Globus pallidus (tissue), 1 donor: ENCODE measurements at places on chromosomes 12 and 14.
A peak's percentile ranks its signal among the peaks of the same experiment; 100 is the strongest.

- DNase-seq, result peak; percentile 27
Observed at GRCh38 chr12:46963977-46964971, 115.1 kb upstream of the PCED1B start.

GRCh38 chr14:93305725-93306418, 27.0 kb downstream of the BTBD7 start:
- DNase-seq, result no peak

DNA sequence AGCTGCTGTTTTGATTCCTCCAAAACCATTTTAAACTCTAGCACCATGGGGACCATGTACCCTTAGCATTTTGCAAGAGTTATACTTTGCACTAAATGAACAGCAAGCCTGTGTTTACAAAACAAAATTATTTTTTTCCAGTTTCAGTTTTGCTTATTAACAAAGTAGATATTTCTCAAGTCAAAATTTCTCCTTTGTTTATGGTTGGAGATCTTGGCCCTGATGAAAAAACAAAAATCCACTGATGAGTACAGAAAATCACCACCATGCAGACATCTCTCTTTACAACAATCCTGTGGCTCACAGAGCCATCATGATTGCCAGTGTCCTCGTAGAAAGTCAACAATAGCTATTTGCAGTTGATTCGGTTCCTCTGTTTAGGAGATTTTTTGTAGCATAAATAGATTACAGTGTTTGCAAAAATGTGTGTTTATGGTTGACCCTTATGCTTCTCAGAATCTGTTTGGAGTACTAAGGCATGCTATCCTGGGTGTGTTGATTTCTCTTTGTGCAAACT, 201.1 kb upstream of the NUDT4 start:
- DNase-seq, result no peak

GRCh38 chr14:20603813-20604690, 12.9 kb upstream of the RNASE12 start:
- DNase-seq, result no peak

GRCh38 chr14:70013271-70013873, 134.2 kb downstream of the SMOC1 start:
- DNase-seq, result peak; percentile 26

- peak; percentile 54 for DNase-seq
Observed at GRCh38 chr14:63770187-63770807, 42.4 kb upstream of the SGPP1 start.

GRCh38 chr12:122899887-122900286, 4.0 kb upstream of the VPS37B start:
- no peak for DNase-seq

DNA sequence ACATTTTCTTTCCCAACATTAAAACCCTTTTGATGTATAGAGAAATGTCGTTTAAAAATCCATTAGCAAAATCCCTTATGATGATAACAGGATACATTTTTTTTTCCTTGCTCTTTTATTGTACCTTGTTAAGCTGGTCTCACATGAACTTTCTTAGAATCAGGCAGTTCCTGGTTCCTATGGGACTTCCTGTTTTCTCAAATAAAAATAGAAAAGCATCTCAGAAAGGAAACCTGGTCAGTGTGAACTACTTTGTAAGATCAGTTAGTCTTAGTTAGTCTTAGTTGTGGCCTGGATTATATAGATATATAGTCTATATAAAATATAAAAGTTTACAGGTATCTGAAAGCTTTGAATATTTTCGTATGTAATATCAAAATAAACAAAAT, 40.3 kb downstream of the LEMD3 start:
- peak; percentile 29 for DNase-seq

- no peak for DNase-seq
Observed at GRCh38 chr12:50050410-50051098, 6.8 kb upstream of the ASIC1 start.

DNA sequence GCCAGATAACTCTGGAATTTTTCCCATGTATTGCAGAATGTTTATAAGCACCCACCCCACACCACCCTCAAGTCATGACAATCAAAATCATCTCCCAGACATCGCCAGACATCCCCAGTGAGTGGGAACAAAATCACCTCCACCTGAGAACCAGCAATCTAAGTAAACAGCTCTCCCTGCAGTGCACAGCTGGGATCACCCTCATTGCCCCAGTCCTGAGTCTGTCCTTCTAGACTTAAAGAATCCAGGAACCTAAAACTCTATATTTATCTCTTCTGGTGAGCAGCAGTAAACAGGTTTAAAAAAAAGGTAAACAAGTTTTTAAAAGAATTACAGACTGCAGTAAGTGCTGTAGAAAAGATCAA, 43.3 kb upstream of the CMKLR1 start:
- no peak for DNase-seq

DNA sequence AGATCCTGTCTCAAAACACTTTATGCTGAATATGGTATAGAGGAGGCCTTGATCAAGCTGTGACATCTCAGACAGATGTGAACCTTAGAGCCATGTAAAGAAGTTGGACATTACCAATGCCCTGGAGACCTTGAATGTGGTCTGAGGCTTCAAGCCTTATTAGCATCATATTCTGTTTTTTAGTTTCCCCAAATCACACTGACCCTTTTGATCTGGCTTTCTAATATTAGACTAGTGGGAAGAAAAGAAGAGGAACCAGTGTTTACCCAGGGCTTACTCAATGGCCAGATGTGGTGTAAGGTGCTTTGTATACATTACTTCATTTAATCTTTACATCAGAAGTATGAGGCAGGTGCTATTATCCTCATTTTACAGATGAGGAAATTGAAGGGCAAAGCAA, 10.6 kb upstream of the TBPL2 start:
- DNase-seq, result no peak

GRCh38 chr12:115343601-115344000, 659.6 kb upstream of the TBX3 start:
- DNase-seq, result no peak

GRCh38 chr14:23513005-23513817, 38.4 kb downstream of the ZFHX2 start:
- DNase-seq, result peak; percentile 95

DNA sequence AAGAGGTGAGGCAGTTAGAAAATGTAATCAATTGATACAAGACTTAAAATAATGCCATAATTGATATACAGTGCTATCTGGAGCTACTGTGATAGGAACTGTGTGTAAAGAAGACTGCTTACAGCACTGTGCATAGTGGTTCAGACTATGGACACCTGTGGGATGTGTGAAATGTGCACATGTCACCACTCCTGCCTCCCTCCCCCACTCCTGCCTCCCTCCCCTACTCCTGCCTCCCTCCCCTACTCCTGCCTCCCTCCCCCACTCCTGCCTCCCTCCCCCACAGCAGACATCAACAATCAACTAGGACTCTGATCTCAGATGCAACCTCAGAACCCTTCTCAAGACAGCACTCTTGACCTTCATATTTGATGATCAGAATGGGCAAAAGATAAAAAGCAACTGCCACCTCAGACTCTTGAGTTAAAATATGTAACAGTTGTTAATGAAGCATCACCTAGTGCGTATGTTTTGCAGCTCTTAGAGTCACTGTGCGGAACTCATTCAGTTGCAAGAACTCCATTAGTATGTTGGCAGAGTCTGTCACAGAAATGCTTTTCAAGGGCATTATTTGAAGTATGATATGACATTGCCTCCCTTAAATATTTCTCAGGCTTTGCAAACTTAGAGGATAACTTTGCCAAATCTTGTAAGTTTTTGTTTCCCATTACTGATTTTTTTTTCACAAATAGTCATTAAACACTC, 255.2 kb upstream of the DDHD1 start:
- no peak for DNase-seq

DNA sequence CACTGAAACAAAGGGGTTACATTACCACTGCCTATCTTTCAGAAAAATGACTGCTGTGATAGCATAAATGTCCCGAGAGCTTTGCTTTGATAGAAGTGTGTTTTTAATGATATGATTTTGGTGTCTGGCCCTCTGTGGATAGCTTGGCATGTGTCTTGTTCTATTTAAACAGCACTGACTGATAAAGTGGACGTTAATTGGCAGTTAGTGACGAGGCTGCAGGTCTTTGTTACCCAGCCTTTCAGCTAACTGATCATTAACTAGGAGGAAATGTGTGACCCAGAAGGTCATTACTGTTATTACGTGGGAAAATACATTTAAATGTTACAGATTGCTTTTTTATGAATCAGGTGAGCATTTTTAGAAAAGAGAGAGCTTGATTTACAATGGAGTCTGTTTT, 428.3 kb downstream of the DIO2 start:
- DNase-seq, result no peak

- no peak for DNase-seq
Observed at GRCh38 chr14:104184911-104185499, 46.6 kb downstream of the KIF26A start.

GRCh38 chr12:22684140-22685118, 59.5 kb downstream of the ETNK1 start:
- DNase-seq, result peak; percentile 59

DNA sequence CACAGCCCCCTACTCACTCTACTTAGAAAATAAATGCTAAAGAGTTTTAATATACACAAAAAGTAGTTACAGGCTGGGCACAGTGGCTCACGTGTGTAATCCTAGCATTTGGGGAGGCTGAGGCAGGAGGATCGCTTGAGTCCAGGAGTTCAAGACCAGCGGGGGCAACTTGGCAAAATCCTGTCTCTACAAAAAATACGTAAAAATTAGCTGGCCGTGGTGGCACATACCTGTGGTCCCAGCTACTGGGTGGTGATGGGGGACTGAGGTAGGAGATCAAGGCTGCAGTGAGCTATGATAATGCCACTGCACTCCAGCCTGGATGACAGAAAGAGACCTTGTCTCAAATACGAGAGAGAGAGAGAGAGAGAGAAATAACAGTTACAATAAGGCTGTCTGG, 9.9 kb upstream of the DYNC1H1 start:
- DNase-seq, result no peak

- DNase-seq, result no peak
Observed at GRCh38 chr14:76056128-76056527, 70.6 kb downstream of the IFT43 start.

DNA sequence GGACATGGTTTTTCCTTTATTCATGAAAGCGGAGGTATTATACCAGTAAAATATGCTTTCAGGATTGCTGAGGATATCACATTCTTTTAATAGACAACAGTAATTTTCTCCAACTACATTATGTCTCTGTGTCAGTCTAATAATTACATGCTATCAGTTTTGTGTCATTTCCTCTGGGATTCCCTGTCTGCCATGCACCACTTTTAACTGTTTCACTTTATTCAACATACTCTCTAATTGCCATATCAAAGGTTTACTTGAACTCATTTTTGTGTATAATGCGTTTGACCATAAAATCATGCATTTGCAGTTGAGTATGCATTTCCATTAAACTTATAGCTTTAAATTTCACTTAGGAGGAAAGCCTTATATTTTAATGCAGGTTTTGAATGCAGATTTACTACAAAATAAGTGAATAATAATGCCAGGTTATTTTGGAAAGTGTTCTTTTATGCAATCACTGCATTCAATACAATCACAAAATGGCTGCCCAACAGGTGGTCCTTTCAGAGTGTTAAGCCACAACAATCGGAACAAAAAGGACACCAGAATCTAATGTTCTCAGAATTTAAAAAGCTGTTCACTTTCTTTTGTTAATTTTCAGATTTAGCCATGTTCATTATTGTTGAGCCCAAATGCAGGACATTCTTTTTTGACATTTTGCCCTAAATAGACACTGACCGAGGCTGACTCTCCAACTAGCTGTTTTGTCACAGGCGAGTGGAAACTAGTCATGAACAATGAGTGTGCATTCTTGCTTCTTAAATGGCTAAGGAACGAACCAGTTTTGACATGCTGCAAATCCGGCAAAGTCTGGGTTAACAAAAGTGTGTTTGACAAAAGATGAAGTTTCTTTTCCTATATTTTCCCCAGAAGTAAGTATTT, 40.9 kb downstream of the MBIP start:
- DNase-seq, result peak; percentile 6

- DNase-seq, result no peak
Observed at GRCh38 chr12:131218026-131218922, 264.6 kb downstream of the ADGRD1 start.

GRCh38 chr12:75765170-75766059, 254.0 kb upstream of the KRR1 start:
- DNase-seq, result no peak

GRCh38 chr12:19646599-19646998, 207.3 kb downstream of the AEBP2 start:
- no peak for DNase-seq

DNA sequence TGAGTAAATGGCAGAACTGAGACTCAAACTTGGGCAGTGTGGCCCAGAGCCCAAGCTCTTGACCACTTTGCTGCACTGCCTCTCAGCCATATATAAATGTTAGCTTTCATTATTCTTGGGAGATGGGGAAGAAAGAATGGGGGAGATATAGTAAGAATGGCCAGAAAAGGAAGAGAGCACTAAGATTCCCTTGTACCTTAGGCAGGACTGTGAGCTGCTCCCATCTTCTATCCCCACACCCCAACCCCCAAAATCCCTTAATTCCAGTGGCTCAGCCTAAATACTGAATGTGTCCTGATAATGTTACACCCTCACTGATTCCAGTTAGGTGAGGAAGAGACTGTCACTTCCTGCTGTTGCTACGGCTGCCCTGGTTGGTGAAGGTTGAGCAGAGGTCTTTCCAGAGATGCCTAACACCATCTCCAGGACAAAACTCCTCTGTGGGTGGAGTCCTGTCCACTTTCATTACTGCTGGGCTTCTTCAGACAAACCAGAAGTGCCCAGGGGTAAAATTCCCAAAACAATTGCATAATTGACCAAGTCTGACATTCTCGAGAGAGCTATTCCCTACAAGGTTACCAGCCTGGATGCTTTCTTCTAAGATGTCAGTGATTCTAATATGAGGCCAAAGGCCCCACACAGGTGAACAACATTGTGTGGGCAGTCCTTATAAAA, 51.8 kb downstream of the GNG2 start:
- DNase-seq, result no peak

GRCh38 chr12:102120886-102121285, 903 bp downstream of the PARPBP start:
- DNase-seq, result no peak

GRCh38 chr12:104275689-104276088, 27.9 kb upstream of the EID3 start:
- DNase-seq, result no peak

GRCh38 chr12:52925717-52926595, 21.1 kb upstream of the KRT8 start:
- DNase-seq, result no peak

GRCh38 chr14:100336618-100337530, 13.7 kb downstream of the SLC25A47 start:
- no peak for DNase-seq

GRCh38 chr14:22802860-22803686, 12.2 kb downstream of the SLC7A7 start:
- no peak for DNase-seq

- peak; percentile 74 for DNase-seq
Observed at GRCh38 chr12:121797937-121798786, 4.7 kb upstream of the RHOF start.

DNA sequence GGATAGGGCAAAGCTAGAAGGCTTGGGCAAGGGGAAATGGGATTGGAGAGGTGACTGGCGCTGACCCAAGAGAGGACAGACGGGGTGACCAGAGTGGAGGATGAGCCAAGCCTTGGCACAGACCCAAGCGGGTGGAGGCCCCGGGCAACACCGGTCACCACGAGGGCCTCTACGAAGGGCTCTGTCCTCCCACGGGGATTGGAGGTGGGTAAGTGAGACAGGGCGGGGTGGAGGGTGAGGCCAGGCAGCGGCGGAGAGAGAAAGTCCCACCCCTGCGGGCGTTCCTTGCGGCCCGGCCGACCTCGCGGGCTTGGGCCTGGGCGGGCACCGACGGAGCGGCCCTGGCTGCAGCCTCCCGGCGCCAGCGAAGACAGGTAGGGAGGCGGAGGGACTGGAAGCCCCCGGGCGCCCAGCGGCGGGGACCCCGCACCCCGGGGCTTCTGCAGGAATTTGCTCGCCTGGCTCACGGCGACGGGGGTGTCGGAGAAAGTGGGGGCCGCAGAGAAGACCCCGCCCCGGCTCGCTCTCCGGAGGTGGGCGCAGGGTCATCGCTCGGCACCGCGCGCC, at the start of gene PAPLN:
Gene PAPLN, plus strand, starts transcription at position 288 of the 567 bp plus-strand sequence. CDS start 2,273 bp downstream, outside the sequence.
- no peak for DNase-seq
